Chondrocyte (in vitro differentiated cells): ENCODE measurements at places on chromosomes 16 and 17. TPM values are rescaled to one million over a fixed set of nuclear protein-coding genes. Genes with fewer than 3 reads are reported as not detected.

The C16orf96 gene
- total RNA-seq: 0.12 to 0.23 TPM in 2 of 3 replicates, not detected in the other

The CTRB2 gene
- total RNA-seq: not detected in 3 replicates

The IL32 gene
- 7.3 to 21.0 TPM (median 17.8 TPM) in 3 replicates for total RNA-seq

The C17orf67 gene
- 1.5 to 1.8 TPM (median 1.6 TPM) in 3 replicates for total RNA-seq

The NOD2 gene
- total RNA-seq: 0.05 to 0.44 TPM (median 0.07 TPM) in 3 replicates
